ENCODE measurements at places on chromosomes 7 and 10.

DNA sequence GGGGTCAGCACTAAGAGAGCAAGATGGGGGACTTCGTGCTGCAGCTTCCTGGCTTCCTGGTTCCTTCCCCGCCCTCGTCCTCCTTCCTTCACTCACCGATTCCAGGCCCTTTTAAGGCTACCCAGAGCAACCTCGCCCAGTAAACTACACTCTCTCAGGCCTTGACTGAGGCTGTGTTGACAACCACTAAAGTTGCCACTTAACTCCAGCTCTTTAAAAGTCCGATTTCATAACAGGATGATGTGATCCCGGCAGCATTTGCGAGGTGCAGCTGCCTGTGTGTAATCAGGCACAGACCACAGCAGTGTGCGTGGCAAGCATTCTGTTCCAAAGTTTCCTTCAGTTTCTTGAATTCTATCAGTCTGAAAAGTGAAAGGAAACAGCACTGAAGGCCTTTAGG is 110.6 kb downstream of the RAB11FIP2 start:
- no peak for DNase-seq

DNA sequence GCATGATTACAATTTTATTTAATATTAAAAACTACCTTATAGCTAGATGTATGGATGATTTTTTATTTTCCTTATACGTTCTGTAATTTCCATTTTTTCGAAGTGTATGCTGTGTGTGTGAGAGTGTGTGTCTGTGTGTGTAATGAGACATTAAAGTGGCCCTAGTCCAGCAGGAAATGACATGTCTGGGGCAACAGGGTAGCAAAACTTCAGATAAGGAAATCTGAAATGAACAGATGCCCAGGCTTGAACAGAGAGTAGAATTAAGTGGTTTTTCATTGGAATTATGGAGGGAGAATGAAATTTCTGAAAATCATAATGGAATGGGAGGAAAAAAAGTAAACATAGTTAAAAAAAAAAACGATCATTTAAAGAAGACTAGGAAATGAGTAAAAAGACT is 200.6 kb downstream of the NRG3 start:
- no peak for DNase-seq

DNA sequence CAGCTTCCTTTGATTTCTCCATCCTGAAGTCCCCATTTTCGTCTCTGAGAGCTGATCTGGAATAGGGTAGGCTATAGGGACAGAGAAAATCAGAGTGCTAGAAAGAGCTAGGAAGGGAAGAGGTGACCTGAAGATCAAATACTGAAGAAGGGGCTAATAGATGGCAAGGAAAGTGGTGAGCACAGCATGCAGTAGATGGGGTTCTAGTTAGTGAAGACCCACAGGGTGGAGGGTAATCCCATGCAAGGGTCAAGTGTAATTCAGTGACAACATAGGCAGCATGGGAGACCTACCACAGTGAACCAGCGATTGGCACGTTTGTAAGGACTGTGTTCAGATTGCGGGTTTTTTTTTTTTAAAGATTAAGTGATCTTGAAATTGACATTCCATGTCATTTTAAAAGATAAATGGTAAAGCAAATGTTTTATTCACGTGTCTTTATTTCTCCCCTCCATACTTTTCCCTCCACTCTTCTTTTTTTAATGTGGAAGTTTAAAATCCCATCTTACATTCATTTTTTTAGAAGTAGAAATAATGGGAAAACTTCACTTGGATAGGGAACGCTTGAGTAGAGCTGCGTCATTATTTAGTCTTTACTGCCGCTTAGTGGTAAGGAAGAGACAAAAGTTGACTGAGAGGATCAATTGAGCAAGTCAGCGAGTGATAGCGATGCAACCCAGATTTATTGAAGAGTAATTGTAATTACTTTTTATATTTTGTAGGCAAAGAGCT is 21.0 kb upstream of the ABI1 start:
- DNase-seq, result no peak

DNA sequence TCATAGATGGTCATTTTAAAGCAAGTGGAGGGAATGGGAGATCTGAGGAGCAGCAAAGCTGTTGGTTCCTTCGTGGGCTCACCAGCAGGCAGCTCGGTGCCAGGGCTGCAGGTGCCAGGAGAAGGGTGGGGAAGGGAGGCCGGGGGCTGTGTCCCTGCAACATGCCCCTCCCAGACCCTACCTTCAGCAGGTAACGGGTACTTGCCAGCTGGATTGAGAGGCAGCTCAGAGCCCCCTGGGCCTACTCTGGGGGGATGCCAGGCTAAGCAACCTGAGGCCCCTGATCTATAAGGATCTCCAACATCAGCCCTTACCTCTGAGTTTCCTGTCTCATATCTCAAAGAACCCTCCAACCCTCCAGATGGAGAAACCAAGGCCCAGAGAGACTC is 173.3 kb downstream of the NEURL1 start:
- DNase-seq, result no peak

GRCh38 chr7:12954380-12955033 is 267.1 kb downstream of the ARL4A start:
- no peak for DNase-seq

GRCh38 chr10:49152663-49153062 is 18.8 kb upstream of the FAM170B start:
- no peak for DNase-seq

GRCh38 chr7:30740417-30741181 is 11.3 kb upstream of the INMT start:
- peak; percentile 61 for DNase-seq

DNA sequence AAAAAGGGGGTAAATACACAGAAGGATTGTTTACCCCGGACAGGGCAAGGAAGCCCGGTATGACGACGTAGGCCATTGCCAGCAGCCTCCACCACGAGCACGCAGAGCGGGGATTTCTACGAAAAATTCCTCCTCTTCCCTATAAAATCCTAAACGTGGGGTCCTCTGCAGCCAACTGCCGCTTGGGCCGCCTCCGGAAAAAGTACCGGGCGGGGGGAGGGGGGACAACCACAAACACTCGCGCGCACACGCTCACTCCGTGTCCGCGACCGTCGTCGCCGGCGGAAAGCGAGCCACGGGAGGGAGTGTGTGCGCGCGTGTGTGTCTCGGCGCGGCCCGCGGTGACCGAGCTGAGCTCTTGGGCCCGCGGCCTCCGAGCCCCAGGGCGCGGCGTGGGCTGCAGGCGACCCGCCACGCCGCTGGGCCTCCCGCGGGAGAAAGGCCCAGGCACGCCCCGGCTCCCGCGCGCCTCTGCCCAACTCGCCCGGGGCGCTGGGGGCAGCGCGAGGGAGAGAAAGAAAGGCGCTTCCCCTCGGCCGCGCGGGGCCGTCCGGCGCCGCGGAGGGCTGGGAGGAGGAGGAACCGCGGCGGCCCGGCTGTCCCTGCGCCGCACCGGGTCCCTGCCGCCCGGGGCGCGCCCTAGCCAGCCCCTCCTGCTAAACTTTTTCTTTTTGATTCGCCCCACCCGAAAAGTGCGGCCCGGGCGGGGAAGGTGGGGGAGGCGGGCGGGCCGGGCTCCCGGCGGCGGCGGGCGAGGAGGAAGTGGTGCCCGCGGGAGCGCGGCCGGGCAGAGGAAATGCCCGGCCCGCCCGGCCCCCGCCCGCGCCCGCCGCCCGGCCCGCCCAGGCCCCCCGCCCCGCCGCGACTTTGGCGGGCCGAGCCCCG is 1.5 kb downstream of the CTBP2 start:
- no peak for DNase-seq

DNA sequence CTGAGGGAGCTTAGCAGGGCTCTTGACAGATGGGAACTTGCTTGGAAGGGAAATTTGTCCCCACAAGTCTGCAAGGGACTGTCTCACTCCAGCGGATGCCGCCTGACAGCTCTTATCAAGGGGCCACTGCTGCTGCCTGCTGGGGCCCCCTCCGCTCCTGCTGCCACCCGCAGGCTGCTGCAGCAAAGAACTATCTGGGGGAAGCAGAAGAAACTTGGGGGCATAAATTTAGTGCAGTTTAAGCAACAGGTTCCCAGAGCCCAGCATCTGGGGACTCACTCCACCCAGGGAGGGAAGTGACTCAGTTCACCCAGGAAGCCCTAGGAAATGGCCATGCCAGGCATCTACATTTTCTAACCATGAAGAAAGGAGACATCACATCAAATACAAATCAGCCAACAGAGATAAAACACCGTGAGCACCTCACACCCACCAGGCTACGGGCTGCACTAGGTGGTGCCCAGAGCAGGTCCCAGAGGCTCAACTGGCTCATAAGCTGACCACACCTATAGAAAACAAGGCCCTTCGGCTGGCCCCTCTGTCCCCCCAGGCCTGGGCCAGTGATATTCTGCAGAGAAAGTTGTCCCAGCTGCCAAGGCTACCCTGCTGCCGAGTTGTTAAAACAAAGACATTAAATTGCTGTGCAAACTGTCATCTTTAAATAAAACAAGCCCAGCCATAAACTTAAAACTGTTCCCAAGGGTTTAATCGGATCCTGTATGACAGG is 3.7 kb downstream of the RGS10 start:
- no peak for DNase-seq

DNA sequence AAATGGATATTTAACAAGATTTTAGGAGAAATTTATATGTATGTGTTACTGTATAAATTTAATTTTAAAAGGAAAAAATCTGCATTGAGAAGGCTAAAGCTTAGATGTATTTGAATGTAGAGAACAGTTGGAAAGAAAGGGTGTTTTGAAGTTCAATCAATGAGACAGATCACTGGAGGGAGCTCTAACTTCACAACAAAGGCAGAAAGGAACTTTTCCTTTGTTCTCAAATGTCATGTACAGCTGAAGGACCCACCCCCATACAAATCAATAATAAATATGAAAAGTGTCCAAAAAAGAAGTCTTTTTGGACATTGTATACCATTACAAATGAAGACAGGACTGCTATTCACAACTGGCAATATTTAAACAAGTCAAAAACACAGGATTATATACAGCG is 403.4 kb downstream of the DNAJB9 start:
- no peak for DNase-seq

DNA sequence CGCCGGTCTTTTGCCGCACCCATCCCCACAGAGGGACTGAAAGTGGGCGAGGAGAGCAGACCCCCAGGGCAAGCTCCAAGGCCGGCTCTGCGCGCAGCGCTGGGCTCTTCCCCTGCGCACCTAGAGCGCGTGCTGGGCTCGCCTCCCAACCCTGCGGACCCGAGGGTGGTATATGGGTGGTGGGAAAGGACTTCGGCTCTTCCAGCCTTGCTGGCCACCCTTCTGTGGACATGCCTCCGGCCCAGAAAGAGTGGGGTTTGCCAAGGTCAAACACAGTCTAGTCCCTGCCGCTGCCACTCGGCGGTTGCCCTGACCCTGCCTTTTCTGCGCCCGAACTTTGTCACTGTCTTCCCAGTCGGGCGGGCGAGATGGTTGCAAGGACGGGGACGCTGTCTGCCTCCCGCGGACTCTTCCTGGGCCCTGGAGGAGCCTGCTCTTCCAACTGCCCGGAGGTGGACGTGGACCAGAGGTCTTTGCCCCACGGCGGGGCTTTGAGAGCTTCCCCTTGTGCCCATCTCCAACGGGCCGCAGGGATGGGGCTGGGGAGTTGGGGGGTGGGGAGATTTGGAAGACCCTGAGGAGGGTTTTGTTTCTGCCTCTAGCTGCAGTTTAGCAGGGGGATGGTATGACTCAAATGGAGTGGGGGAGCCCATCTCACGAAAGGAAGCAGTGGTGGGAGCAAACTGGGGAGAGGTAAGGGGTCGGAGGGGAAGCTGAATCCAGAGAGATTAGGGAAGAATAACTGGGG is 1.5 kb downstream of the ADCY1 start:
- DNase-seq, result no peak

DNA sequence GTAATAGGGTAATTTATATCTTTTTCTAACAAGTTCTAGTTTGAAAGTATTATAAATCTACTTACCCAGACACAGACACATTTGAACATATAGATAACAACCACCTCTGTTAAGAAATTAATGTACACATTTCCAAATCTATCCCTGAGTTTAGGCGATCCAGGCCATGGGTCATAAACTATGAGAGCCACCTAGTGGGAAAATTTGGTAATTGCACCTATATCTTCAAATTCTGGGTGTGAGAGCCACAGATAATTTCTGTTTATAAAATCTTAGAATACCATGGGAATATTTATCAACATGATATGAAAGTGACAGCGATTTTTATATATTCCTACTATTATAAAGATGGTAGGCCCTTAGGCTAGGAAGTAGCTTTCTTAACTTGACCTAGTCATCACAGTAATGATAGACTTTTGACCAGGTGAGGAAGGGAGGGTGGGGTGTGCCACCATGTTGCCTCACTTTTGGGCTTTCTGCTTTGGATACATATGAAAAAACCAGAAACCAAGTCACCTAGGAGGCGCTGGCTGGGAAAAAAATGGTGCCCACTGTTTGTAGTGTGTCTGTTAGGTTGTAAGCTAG is 8.0 kb upstream of the EPHA1 start:
- DNase-seq, result no peak

GRCh38 chr10:8767591-8767990 is 713.1 kb downstream of the GATA3 start:
- no peak for DNase-seq

DNA sequence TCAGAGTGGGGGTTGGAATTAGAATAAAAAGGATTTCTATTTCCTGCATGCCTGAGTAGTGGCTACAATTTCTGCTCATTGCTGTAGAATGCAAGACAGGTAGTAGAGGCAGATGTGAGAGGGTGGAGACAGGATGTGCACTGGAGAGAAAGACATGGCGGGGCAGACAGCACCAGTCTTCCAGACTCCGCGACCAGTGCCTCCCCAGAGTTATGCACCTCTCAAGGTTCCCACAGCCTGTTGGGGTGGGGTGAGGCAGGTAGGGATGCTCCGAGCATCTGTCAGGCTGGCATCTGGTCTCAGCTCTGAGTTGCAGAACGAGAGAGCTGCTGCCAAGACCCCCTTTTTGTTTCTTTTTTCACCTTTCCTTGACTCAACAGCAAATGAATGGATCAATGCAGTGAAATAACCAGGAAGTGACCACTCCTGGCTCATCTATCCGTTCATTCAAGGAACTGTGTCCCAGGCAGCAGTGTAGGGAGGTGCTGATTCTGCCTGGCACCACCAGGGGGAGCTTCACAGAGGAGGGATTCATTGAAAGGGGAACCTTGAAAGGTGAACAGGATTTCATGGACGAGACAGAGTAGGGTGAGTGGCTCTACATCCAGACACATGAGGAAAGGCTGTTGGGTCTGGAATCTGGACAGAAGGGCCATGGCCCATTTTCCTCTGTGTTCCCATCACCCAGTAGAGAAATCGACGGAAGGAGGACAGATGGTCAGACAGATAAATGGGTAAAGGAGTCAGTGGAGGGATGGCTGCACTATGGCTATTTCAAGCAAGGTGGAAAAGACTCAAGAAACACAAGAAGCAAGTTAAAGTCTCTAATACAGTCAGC is 17.2 kb upstream of the SLC18A3 start:
- peak; percentile 27 for DNase-seq

GRCh38 chr7:106999023-106999422 is 45.5 kb upstream of the PRKAR2B start:
- DNase-seq, result no peak

- DNase-seq, result no peak
Observed at GRCh38 chr7:39924122-39924521, 25.9 kb upstream of the CDK13 start.

GRCh38 chr7:29957521-29958310 is 31.9 kb downstream of the SCRN1 start:
- DNase-seq, result no peak

GRCh38 chr10:1054684-1055083 is 1.5 kb upstream of the WDR37 start:
- DNase-seq, result no peak

- DNase-seq, result peak; percentile 76
Observed at GRCh38 chr10:110226543-110226925, 19.1 kb downstream of the MXI1 start.

- DNase-seq, result no peak
Observed at GRCh38 chr7:31066516-31067130, 14.5 kb downstream of the ADCYAP1R1 start.
